ENCODE measurements at places on chromosomes 12 and 14.

DNA sequence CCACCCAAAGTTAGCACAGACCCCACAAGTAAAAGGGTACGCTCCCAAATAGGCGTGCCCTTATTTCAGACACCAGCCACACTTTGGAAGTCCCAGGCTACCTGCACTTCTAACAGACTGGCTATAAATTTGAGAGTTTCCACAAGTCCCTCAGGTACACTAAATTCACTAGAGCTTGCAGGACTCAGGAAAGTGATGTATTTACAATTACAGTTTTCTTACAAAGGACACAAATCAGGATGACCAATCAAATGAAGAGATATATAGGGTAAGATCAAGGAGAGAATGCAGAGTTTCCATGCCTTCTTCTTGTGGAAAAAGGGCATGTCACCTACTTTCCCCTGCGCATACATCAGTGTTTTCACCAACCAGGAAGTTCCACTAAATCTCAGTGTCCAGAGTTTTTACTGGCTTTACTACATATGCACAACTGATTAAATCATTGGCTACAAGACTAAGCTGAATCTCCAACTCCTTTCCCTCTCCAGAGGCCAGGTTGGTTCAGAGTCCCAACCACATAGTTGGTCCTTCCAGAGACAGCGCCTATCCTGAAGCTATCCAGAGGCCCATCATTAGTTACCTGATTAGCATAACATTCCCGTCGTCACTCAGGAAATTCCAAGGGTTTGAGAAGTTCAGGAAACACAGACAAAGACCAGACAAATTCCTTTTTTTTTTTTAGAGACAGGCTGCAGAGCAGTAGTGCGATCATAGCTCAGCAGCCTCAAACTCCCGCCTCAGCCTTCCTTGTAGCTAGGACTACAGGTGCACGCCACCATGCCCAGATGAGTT lies 84.2 kb downstream of the DENND5B start:
- no peak for DNase-seq

DNA sequence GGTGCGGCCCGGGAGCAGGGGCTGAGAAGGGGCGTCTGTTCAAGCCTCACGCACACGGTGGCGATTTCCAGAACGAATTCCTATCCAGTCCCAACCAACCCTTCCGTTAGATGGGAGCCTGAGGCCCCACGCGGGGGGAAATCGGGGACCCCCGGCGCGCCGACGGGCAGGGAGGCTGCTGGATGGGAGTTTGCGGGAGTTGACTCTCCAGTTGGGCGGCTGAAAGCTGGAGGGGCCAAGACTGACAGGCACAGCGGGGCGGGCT lies 9.8 kb downstream of the EXOC3L4 start:
- no peak for DNase-seq

DNA sequence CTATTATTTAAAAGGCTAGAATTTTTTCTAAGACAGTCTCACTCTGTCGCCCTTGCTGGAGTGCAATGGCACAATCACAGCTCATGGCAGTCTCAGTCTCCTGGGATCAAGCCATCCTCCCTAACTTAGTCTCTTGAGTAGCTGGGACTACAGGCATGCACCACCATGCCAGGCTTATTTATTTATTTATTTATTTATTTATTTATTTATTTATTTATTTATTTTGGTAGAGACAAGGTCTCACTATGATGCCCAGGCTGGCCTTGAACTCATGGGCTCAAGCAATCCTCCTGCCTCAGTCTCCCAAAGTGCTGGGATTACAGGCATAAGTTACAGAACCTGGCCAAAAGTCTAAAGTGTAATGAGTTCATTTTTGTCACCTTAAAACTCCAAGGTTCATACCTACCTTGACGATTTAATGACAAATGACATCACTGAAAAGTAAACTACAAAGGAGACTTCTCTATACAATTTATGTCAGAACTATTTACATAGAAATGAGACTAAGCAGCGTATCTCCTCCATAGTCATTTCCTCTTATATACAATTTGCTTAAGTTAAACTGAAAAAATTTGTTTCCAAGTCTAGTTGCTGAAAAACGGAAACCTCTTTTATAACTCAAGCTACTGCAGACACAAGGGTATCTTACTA lies 78.2 kb downstream of the EPS8 start:
- DNase-seq, result no peak

DNA sequence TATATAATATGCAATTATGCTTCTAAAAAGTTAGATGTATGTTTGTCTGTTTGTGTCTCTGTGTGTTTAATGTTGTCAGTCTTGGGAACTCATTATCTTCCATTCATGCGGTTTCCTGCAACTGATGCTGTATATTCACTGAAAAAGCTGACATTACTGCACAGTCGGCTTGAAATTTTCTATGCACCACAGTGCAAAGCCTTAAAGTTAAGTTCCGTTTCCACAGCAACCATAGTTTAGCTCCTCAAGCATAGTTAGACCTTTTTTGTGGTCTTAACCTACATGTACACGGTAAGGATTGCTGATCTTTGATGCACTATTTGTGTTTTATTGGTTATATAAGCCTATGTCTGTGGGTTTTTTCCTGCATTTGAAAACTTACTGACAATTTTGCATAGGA lies 309.4 kb downstream of the KCNC2 start:
- DNase-seq, result no peak

- DNase-seq, result no peak
These were observed 440.9 kb downstream of the NAV3 start for GRCh38 chr12:78271546-78271945.

DNA sequence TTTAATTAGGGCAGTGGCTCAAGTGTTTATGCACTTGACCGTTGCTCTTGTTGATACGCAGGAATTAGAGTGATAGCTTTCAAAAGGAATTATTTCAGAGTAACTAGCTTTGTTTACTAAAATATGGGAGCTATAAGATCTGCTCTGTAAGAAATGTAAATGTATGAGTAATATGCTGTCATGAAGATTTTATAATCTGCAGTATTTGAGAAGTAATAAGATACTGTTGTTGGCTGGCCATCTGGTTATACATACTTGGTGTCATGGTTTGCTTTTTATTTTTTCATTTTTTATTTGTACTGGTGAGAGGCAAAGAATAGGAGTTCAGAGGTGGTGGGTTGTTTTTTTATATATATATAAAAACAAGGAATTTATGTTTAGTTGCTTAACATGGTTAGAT lies 58.5 kb downstream of the PLXNC1 start:
- DNase-seq, result peak; percentile 23

DNA sequence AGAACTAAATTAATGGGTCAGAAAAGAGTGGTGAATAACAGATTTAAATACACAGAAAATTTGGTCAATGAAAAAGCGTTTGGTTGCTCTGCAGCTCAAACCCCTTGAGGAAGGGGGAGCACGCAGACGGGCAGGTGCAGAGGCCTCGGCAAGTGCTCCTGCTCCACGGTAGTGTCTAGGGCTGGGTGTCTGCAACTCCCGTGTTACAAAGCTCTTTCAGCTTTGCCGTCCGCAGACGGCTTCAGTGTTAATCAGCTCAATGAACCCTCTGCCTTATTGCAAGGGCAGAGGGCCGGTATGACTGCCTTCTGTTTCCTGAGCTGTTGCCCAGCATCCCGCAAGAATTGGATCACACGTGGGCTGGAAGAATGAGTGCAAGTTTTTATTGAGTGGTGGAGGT lies 125.7 kb upstream of the TRHDE start:
- DNase-seq, result no peak

DNA sequence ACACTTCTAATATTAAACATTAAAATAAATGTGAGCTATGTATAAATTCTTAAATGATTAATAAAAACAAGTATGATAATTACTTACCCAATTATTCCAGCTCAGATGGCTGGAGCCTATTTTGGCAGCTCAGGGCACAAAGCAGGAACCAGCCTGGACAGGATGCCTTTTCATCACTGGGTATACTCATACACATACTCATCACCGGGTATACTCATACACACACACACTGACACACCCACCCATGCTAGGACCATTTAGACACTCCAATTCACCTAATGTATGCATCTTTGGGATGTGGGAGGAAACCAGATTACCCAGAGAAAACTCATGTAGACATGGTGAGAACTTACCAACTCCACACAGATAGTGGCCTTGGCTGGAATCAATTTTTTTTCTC lies 57.9 kb upstream of the CNOT2 start:
- no peak for DNase-seq

DNA sequence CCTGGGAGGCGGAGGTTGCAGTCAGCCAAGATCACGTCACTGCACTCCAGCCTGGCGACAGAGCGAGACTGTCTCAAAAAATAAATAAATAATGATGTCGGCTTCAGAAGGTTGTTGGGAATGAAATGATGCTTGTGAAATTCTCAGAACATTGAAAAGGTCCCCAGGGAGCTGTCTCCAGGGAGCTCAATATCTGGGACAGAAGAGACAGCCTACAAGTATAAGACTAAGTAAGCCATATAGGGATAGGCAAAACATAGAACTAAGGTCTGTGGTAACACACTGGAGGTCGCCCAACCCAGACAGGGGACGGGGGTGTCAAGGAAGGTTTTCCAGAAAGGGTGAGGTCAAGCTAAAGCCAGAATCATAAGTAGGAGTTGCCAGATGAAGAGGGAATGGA lies 29.5 kb upstream of the HSPB8 start:
- no peak for DNase-seq

DNA sequence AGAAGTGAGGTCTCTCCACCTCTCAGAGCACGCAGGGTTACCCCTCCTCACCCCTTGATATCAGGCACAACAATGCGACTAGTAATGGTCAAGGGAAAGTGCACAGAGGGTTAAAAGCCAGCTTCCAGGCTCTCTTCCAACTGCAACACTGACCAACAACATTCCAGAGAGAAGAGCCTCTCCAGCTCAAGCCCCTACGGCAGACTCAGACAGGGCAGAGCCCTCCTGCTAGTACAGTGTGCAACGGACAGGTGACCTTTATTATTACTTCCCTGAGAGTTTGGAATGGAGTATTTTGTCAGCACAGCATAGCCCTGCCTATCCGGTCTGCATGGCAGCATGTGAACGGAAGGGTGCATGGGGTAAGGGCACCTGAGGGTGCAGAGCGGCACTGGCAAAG lies 73.0 kb downstream of the PTPN21 start:
- no peak for DNase-seq

DNA sequence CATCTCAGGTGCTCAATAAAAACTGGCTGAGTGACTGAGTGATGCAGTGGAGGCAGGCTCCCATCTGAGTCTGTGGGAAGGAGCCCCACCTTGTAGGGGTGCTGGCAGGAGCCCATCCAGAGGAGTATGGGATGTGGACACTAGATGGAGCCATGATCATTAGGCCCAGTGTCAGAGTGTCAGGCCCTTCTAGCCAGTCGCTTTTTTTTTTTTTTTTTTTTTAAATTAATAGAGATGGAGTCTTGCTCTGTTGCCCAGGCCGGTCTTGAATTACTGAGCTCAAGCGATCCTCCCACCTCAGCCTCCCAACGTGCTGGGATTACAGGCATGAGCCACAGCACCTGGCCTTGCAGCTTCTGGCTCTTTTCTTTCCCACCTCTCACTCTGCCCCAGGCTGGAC lies 11.5 kb downstream of the RITA1 start:
- peak; percentile 80 for DNase-seq

- DNase-seq, result no peak
These were observed 916.8 kb downstream of the GALC start for GRCh38 chr14:87076146-87076545.

DNA sequence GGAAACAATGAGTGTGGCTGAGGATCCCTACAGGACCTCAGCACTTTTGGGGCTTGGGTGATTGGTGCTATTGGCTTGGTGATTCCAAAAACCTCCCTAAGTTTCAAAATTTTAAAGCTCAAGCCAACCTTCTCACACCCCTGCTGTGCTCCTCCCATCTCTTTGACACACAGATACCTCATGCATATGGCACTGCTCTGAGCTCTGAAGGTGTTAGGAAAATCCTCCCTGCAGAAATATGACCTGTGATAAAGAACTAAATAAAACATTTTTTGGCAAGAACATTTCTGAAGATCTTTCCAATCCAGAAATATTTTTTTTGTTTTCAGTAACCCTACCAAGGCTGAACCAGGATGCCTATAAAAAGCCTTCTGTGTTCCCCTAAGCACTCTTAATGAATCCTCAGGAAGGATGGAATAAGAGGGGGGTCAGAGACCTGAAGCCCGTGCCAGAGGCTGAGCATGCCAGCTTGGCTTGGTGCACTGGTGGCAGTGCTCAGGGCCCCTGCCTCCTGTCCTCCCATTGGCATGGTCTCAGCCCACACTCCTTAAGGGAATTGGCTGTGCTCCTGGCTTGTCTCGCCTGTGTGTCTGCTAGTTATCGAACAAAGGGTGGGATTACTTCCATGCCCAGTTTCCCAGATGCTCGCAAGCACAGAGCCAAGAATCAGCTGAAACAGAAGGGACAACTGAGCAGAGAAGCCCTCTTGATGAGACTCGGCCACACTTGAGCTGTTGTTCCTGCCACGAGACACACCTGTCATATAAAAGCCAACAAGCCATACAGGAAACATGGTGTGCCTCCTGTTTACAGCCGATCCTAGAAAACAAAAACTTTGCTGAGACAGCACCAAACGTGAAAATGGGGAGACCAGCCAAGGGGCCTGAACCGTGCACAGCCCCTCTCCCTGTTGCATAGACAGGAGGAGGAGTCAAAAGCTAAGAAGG lies 132.7 kb upstream of the EEA1 start:
- DNase-seq, result no peak

GRCh38 chr12:109987615-109988014 lies 8.6 kb downstream of the GIT2 start:
- no peak for DNase-seq

GRCh38 chr12:90080616-90081015 lies 372.0 kb upstream of the ATP2B1 start:
- no peak for DNase-seq

GRCh38 chr14:23154964-23155587 lies 28.4 kb downstream of the SLC7A8 start:
- DNase-seq, result no peak

DNA sequence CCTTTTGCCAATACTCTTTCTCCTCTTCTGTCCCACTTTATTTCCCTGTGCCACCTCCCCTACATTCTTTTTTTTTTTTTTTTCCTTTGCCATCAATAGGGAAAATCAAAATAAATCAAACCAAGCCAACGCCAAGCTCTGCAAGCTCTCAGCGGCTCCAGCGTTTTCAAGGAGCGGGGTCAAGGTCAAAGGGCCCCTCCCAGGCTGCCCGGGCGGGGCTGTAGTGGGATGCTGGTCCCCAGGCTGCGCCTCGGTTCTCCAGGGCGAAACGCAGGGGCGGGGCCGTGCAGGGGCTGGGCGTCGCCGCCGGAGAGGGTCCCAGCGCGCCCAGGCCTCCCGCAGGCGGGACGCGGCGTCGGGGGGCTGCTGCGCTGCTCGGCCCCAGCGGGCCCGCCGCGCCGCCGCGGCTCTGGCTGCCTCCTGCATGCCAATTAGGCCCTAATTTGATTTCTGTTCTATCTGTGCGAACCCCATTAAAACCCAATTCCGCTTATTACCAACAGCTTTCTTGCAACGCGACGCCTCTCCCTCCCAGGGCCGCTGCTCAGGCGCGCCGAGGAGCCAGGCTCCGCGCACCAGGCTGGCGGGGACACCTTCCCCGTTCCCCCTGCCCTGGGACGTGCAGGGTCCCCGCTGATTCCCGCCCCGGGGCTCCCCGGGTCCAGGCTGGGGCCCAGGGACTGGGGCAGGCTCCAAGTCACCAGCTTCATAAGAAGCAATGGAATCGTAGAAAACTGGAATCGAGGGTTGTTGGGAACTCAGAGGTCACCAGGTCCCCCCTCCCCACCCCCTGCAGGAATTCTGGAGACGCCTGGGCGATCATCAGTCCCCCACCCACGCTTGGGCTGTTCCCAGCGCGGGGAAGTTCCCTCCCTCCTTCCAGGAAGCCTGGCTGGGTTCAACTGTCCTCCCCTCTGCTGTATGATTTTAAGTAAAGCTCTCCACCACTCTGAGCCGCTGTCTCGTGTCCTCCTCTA lies 50.7 kb upstream of the MAP1LC3B2 start:
- DNase-seq, result no peak
